ENCODE measurements at places on chromosomes 16 and 17. TPM values are rescaled to one million over a fixed set of nuclear protein-coding genes. Genes with fewer than 3 reads are reported as not detected.

DNA sequence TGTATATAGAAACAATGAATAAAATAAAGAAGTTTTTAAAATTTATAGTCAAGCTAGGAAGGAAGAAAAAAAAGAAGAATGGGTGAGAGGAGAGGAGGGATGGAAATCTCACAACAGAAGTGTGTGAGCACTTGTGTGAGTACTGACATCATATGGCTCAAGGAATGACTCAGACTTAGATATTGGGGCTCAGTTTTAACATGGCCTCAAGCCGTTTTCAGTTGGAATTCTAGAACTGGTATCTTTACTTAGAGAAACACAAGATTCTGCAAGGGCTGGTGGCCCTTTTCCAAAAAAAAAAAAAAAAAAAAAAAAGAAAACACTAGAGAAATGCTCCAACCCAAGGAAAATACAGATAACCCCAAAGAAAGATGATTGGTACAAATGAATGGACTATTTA lies 55.1 kb downstream of the STXBP4 start:
- no peak for DNase-seq
- no peaks in the 10 kb centered on the region for H3K36me3 ChIP-seq
- H3K27ac ChIP-seq = no peak overlapping the region
- no peak overlapping the region for H3K4me3 ChIP-seq
- no peaks in the 10 kb centered on the region for H3K4me1 ChIP-seq

Gene PEMT
- 22.2 TPM for total RNA-seq

DNA sequence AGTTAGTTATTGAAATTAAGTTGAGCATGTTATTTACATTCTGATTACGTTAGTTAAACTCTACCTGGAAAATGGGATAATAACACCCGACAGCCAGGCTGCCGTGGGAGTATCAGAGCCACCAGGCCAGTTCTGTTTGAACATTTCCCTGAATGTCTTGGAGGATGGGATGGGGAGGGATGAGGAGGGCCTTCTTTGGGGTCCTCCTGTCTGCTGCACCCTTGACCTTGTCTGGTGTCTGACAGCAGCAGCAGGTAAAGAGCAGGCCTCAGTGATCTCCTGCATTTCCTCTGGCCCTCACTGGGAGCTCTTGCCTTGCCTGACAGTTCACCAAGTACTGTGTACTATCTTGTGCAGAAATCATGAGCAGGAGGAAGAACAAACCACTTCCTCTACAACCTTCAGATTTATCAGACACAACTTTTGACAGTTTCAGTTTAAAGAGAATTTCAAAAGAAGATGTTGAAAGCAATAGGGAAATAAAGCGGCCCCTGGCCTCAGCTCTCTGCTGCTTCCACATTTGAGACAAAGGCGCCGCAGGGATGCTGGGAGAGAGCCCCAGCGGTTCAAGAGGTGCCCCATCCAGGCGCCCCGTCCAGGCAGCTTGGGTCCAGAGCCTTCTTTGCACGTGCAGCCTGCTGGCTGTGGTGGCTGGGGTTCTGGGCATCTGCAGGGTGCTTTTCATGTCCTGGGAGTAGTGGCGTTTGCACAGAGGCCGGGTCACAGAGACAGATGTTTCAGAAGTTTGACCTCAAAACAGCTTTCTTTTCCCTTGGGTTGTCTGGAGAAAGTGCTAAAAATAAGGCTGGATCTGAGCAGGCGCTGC lies 25.3 kb downstream of the CMIP start:
- peak; percentile 44 for DNase-seq
- H3K27ac ChIP-seq = peak overlapping the region; percentile 76
- peaks cover 50% of the 10 kb centered on the region for H3K4me1 ChIP-seq
- H3K27me3 ChIP-seq = no peaks in the 10 kb centered on the region

DNA sequence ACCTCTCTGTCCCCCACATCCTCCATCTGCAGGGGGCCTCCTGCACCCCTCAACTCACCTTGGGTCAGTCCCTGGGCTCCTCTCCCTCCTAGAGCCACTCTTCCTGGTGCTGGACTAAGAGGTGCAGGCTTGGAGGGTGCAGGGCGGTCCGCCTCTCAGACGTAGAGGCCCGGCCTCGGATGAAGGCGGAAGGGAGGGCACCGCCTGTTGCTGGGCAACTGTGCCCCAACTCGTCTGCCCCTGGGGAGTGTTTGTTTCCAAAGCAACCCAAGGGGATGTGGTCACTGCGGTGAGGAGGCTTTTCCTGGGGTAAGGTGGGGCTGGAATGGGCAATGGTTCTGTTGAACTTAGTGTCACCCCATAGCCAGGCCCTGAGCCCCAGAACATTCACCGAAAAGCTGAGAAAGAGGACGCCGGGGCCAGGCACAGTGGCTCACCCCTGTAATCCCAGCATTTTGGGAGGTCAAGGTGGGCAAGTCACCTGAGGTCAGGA lies at the start of gene C16orf54:
TSS of gene C16orf54 (minus strand) at position 138 of the 493 bp plus-strand sequence. CDS start 1,039 bp downstream, outside the sequence.
- H3K36me3 ChIP-seq = peaks cover 44% of the 10 kb centered on the region
- H3K4me3 ChIP-seq = peak within 1 kb of the TSS; percentile 80
- H3K4me1 ChIP-seq = peaks cover 74% of the 10 kb centered on the region

- H3K27ac ChIP-seq = no peak overlapping the region
- no peaks in the 10 kb centered on the region for H3K27me3 ChIP-seq
- peaks cover 3% of the 10 kb centered on the region for H3K4me1 ChIP-seq
- no peak for DNase-seq
- no peak overlapping the region for H3K4me3 ChIP-seq
Observed at GRCh38 chr17:73758245-73758644, 114.0 kb upstream of the SDK2 start.

DNA sequence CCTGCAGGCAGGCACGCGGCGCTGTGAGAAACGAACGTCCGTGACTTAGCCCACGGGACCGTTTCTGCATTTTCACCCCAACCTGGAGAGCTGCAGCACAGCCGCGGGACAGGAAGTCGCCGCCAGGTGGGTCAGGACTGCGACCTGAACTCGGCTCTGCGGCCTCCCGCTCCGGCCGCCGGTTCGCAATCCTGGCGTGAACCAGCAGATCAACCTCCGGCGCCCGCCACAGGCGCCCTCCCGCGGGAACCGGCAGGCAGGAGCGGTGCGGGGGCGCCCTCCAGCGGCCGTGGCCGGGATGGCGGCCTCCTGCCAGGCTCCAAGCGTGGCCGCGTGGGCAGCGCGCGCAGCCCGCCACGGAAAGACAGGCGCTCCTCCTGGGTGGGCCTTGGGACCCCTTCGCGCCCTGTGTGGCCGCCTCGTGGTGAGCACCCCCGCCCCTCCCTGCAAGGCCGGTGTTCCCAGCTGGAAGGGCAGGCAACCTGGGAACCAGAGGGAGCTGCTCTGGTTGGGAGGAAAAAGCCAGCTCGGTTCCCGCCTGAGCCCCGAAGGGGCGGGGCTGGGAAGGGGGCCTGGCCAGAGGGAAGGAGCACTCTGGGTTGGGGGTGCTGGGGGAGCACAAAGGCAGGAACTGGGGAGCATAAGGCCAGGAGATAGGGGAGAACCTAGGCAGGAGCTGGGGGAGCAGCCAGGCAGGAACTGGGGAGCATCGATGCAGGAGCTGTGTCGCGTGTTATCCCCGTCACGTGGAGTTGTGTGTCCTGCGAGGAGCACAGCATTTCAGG lies 28.2 kb downstream of the ACTG1 start:
- peaks cover 49% of the 10 kb centered on the region for H3K4me1 ChIP-seq
- H3K27ac ChIP-seq = no peak overlapping the region
- H3K4me3 ChIP-seq = peak overlapping the region; percentile 34
- peak; percentile 83 for DNase-seq
- no peaks in the 10 kb centered on the region for H3K36me3 ChIP-seq

- H3K4me1 ChIP-seq = no peaks in the 10 kb centered on the region
- no peak overlapping the region for H3K4me3 ChIP-seq
- H3K27me3 ChIP-seq = no peaks in the 10 kb centered on the region
- DNase-seq = no peak
Observed at GRCh38 chr17:79617304-79617703, 6.5 kb upstream of the RBFOX3 start.

DNA sequence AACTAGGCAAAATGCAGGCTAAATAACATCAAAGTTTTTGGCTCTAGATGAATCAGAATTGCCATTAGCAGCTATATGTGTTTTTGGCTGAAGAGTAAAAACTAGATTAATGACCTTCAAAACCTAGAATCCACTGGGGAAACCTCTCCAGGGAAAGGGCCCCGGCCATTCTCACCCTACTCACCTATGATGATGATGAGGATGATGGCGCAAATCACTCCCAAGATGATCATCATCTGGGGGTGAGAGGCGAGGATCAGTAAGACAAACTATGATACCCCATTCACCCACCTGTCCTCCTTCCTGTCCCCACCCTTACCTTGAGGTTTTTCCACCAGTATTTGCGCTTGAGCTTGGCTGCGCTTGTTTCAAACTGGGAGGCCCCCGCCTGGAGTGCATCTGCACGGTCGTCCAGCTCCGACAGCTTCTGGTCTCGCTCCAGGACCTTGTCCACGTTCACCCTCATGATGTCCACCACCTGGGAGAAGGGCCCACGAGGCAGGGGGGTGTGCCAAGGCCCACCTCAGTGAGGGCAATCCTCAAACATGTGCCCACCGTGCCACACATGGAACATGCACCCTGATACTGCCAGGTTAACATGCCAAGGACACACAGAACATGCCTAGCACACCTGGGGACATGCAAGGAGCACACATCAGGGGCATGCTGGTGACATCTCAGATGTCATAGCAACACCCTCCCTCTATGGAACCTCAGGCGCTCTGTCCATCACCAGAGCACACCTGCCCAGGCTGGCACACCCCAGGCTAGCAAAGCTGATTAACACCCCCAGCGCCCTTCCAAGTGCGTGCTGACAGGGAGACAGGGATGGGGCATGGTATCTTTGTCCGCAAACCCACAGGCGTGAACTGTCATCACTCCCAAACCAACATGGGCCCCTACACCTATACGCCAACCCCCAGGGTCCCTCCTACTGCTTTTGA lies 1.2 kb downstream of the VAMP2 start:
- peaks cover 88% of the 10 kb centered on the region for H3K4me1 ChIP-seq
- H3K27ac ChIP-seq = peak overlapping the region; percentile 99
- no peak for DNase-seq
- no peaks in the 10 kb centered on the region for H3K27me3 ChIP-seq
- H3K36me3 ChIP-seq = peaks cover 33% of the 10 kb centered on the region

- H3K4me3 ChIP-seq = no peak overlapping the region
- H3K4me1 ChIP-seq = peaks cover 16% of the 10 kb centered on the region
- H3K36me3 ChIP-seq = no peaks in the 10 kb centered on the region
- H3K27ac ChIP-seq = no peak overlapping the region
- no peaks in the 10 kb centered on the region for H3K27me3 ChIP-seq
Observed at GRCh38 chr16:66976746-66977145, 11.6 kb upstream of the CES4A start.

Gene CSH2
- total RNA-seq = not detected

GRCh38 chr17:13031718-13032350 lies 14.0 kb upstream of the ELAC2 start:
- H3K27ac ChIP-seq = no peak overlapping the region
- no peaks in the 10 kb centered on the region for H3K36me3 ChIP-seq
- H3K27me3 ChIP-seq = peaks cover 1% of the 10 kb centered on the region
- peak; percentile 34 for DNase-seq

Gene GP1BA
- not detected for total RNA-seq

Gene IRF8
- total RNA-seq = 8.4 TPM

Gene AURKB
- 2.4 TPM for total RNA-seq

- no peak overlapping the region for H3K27ac ChIP-seq
- no peak overlapping the region for H3K4me3 ChIP-seq
- H3K27me3 ChIP-seq = no peaks in the 10 kb centered on the region
- H3K36me3 ChIP-seq = no peaks in the 10 kb centered on the region
Observed at GRCh38 chr17:60102632-60103096, 23.9 kb upstream of the HEATR6 start.

DNA sequence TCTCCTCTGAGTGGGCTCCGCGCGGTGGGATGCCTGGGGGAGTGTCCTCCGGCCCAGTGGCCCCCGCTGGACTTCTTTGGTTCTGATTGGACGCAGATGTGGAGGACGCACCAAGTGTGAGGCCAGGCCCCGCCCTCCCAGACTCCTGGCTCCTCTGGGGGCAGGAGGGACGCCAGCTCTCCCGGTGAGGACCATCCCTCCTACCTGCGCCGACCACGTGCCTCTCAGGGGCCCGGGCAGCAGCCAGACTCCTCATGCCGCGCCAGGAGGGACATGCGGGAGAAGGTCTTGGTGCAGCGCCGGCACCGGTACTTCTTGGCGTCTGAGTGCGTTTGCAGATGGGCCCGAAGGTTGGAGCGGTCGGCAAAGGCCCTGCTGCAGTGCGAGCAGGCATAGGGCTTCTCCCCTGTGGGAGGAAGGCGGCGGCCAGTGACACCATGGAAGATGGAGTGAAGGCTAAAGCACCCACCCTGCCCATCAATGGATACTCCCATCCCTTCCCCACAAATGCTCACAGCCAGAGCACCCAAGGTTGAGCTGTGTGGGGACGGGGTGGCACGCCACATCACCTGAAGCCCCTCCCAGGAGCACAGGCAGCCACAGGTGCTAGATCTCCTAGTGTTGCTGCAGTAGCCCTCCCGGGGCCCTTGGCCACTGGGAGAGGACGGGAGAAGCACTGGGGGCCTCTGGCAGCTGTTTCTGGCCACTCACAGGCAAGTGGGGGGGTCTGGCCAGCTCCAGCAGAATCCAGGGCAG lies 7.9 kb downstream of the SNAI3 start:
- peaks cover 11% of the 10 kb centered on the region for H3K4me1 ChIP-seq
- H3K27ac ChIP-seq = no peak overlapping the region
- no peaks in the 10 kb centered on the region for H3K27me3 ChIP-seq
- H3K4me3 ChIP-seq = no peak overlapping the region
- DNase-seq = no peak

- no peaks in the 10 kb centered on the region for H3K36me3 ChIP-seq
- H3K27me3 ChIP-seq = peaks cover 3% of the 10 kb centered on the region
- no peak overlapping the region for H3K27ac ChIP-seq
- no peak for DNase-seq
- no peak overlapping the region for H3K4me3 ChIP-seq
Observed at GRCh38 chr16:10782628-10783027, 36.0 kb downstream of the TVP23A start.

Gene TP53TG3
- total RNA-seq = not detected

GRCh38 chr16:89368604-89369249 lies 121.6 kb downstream of the ANKRD11 start:
- DNase-seq = no peak
- no peak overlapping the region for H3K27ac ChIP-seq
- H3K36me3 ChIP-seq = peaks cover 10% of the 10 kb centered on the region
- H3K4me3 ChIP-seq = no peak overlapping the region
- no peaks in the 10 kb centered on the region for H3K27me3 ChIP-seq
- H3K4me1 ChIP-seq = peaks cover 15% of the 10 kb centered on the region

GRCh38 chr16:89349947-89350633 lies 132.6 kb downstream of the ZNF778 start:
- no peaks in the 10 kb centered on the region for H3K27me3 ChIP-seq
- DNase-seq = no peak
- H3K27ac ChIP-seq = no peak overlapping the region
- H3K36me3 ChIP-seq = no peaks in the 10 kb centered on the region
- H3K4me1 ChIP-seq = peaks cover 22% of the 10 kb centered on the region

Gene SCRN2
- total RNA-seq = 44.3 TPM

Gene MYH2
- not detected for total RNA-seq

- DNase-seq = no peak
- H3K4me1 ChIP-seq = no peaks in the 10 kb centered on the region
- no peaks in the 10 kb centered on the region for H3K36me3 ChIP-seq
- no peaks in the 10 kb centered on the region for H3K27me3 ChIP-seq
Observed at GRCh38 chr17:1413281-1413791, 13.3 kb upstream of the YWHAE start.

Gene LRRC36
- total RNA-seq = not detected
